ENCODE measurements at places on chromosomes 7 and 10.

DNA sequence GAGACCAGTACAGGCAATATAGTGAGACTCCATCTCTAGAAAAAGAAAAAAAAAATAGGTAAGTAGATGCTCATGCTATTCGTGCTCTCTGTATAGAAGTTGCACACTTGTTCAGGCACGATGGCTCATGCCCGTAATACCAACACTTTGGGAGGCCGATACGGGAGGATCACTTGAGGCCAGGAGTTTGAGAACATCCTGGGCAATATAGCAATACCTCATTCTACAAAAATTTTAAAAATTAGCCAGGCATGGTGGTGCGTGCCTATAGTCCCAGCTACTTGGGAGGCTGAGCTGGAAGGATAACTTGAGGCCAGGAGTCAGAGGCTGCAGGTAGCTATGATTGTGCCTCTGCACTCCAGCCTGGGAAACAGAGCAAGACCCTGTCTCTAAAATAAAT lies 17.2 kb upstream of the NPTX2 start:
- DNase-seq, result no peak

DNA sequence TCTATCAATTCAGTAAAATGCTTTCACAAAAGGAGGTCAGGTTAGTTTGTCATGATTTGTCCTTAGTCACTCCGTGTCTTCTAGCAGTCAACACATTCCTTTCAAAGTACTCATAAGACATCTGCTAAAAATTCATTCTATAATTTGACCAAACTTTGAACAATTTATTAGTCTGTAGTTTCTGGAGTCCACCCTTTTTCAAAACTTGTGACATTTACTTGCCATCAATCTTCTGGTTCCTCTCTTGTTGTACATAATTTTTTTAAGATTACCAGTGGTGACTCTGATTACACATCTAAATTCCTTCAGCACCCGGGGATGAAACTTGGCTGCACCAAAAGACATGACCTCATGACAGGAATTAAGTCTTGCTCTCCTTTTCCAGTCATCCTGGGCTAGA lies 130.1 kb downstream of the NEBL start:
- no peak for DNase-seq

- DNase-seq, result no peak
Measured at GRCh38 chr10:58651040-58651439, 138.4 kb downstream of the BICC1 start.

GRCh38 chr10:45476559-45476958 lies 102.5 kb downstream of the ALOX5 start:
- no peak for DNase-seq

DNA sequence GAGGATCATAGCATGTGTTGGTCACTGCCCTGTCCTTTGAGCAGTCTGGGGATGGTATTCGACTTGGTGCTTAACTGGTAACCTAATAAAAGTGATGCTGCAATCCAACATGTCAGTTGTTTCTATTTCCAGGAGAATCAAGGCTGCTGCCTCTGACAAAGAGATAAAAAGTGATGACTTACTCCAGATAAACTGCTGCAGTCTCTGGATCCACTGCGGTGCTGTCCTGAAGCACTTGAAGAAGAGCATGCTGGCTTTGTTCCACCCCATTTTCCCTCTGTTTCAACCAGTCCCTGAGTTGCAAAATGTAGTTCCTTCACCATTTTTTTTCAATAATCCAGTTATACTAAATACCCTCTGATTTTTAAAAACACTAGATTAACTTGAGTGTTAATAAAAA lies 403.5 kb upstream of the ANKRD30A start:
- no peak for DNase-seq
